GM12878 (cell line): ENCODE measurements at places on chromosomes 3 and 15.

DNA sequence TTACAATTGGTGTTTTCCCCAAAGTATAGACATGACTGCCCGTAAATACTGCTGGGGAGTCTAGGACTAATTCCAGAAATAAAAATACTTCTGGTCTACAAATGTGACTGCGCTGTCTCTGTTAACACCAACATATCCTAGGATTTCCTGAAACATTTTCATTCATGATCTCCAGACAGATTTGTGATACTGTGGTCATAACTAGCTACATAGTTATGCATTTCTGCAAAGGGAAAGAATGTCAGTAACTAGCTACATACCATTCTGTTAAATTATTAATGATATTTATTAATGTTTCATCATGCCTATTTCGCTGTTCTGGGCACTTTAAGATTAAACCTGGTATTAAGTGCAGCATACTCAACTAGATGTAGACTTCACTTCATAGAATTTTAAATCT is 33.3 kb downstream of the SETD5 start:
- DNase-seq, result no peak

- no peak for DNase-seq
Measured at GRCh38 chr15:78680431-78681075, 39.5 kb upstream of the CHRNB4 start.

GRCh38 chr3:28134792-28135375 is 106.5 kb upstream of the CMC1 start:
- DNase-seq, result no peak

GRCh38 chr15:34501131-34501530 is 63.5 kb upstream of the GOLGA8A start:
- DNase-seq, result no peak

DNA sequence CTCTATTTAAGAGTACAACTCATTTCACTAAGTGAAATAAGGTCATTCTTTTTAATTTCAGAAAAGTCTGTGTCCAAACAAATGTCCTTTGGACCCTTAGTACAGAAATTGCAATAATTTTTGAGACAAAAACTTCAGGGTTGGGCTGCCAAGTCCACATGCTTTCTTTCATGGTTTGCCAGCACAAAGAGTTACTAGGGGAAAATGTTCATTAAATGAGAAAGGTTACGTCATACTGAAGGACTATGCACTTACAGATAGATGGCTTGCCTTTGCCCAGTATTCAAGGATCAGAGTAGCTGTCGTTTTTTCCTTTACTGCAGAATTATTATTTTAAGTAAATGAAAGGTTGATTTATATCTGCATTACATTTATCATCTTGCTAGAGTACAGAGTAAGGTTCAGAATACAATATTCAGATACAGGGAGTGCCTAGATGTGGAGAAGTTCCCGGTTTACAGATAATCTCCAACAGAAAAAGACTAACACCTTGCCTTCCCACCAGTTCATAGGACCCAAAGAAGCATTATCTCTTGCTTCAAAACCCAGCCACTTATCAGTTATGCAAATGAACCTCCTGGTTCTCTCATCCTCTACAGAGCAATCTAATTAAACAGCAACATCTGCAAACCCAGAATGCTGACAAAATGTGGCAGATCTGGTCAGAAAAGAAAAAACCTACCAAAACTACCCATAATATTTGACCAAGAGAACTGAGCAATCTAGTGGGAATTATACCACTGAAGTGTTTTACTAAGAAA is 179.3 kb downstream of the FRMD5 start:
- DNase-seq, result no peak

GRCh38 chr3:107650788-107651187 is 128.0 kb downstream of the BBX start:
- no peak for DNase-seq

DNA sequence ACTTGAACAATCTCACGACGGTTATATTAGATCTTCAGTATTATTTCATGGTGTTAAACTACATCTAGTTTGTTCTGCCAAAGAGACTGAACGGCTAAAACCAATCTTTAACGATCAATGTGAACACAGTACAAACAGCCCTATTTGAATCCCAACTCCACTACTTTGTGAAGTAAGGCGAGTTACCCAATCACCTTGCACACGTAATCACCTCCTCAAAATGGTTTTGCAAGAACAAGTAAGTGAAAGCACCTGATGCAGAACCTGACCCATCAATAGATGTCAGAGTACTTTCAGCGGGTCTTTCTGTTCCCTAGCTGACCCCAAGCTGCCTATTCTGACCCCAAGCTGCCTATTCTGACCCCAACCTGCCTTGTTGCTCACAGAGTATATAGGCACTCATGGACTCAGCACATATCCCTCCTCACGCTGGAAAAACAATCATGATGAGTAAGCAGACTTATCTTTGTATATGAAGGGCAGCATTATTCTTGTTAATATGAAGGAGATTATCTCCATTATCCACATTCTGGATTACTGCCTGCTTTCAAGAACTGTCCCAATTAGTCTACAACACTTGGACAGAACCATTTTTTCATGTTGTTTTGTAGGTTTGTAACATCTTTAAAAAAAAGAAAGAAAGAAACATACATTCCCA is 3.7 kb downstream of the KPNA1 start:
- DNase-seq, result no peak

GRCh38 chr3:87488765-87489164 is 212.4 kb upstream of the POU1F1 start:
- no peak for DNase-seq
